ENCODE measurements at places on chromosomes 6 and 20.

DNA sequence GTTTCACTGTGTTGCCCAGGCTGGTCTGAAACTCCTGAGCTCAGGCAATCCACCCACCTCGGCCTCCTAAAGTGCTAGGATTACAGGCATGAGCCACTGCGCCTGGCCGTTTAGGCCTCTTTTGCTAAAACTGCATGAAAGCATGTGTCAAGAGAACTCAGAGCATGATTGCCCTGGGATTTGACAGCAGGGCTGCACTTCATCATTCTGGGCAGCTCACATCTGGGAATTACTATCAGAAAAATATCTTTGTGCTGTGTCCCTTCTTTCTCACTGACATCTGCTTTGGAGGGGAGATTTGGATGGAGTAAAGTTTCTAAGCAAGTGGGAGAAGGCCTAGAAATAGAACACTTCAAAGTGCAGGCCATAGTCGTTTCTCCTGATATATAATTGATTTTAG, 59.6 kb upstream of the EIF2S2 start:
- no peak for DNase-seq

GRCh38 chr6:82693094-82693493, 329.5 kb downstream of the TPBG start:
- DNase-seq = no peak

GRCh38 chr6:52696418-52696817, 25.5 kb downstream of the TMEM14A start:
- DNase-seq = no peak

GRCh38 chr20:44849703-44850102, 35.8 kb upstream of the YWHAB start:
- no peak for DNase-seq

- DNase-seq = no peak
These were observed 280.9 kb downstream of the CDH26 start for GRCh38 chr20:60238992-60239660.

DNA sequence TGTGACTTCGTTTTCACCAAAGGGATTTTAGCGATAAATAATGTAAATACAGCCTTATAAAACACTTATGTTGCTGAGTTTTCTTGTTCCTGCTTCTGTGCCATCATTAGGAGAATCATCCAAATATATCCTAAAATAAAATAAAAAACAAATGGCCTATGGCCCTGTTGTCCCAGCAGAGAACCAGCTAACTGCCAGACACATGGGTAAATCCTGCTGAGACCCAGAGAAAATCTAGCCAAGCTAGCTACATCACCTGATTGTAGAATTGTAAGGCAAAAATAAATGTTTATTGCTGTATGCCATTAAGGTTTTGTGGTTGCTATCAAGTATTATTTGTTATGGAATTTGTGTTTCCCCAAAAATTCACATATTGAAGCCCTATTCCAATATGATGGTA, 631.2 kb upstream of the SYNCRIP start:
- DNase-seq = no peak

DNA sequence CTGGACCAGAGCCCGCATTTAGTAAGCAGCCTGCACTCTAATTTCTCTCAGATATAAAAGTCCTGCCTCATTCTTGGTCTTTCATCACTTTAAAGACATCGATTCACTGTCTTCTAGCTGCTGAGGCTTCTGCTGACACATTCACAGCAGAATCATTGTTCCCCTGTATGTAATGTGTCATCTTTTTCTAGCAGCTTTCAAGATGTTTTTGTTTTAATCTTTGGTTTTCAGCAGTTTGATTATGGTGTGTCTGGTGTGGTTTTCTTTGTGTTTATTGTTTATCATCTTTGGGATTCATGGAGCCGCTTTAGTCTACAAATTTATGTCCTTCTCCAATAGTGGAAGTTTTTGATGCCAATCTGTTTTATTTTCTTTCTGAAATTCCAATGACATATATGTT, 157.3 kb upstream of the STMND1 start:
- peak; percentile 52 for DNase-seq

DNA sequence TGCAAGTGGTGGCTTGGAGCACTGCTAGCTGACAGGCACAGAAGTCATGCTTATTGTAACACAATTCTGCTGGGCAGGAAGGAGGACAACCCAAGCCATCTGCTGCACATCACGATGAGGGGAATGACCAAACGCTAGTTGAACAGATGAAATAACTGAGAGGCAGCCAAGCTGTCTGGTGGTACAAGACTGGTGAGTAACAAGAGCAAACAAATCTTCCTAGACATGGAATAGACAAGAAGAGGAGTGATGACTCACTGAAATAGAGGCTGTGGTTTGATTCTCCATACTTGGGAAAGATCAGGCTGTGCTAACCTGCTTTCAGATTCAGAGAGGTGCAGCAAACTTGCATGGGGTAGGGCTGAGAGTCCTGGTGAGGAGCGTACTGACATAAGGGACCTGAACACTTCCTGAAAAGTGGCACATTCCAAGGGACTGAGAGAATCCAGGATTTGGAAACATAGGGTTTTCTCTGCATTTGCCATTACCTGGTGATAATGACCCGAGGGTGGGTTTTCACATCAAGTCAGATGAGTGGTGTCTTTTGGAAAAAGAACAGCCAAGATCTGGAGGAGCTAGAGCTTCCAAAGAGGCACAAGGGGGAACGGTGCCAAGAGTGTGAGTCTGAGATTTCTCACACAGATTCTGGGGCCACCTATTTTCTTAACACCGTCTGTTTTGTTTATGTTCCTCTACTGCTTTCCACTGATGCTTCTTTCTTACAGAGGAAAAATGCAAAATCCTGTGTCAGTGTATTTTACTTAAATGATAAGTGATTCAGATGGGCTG, 60.0 kb downstream of the PRL start:
- DNase-seq = peak; percentile 99

GRCh38 chr20:61762167-61762710, 303.4 kb downstream of the TAF4 start:
- peak; percentile 9 for DNase-seq

DNA sequence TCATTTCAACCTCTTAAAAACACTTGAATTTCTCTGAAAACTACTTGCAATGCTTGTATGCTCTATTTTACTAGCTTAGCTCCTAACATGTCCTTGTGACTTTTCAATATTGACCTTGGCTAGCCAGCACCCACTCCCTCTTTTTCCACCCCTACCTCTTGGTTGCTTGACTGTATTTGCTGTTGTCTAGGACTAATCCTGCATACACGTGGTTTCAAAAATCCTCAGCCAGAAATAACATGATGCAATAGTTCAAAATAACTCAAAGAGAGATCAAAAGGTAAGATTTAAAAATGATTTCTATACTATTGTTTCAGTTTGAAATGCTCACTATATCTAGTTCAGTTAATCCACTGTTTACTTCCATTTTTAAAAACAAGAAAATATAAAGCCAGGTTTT, 102.3 kb upstream of the TBX18 start:
- DNase-seq = no peak

- peak; percentile 38 for DNase-seq
These were observed 219.8 kb downstream of the LAMA2 start for GRCh38 chr6:129102741-129103140.

DNA sequence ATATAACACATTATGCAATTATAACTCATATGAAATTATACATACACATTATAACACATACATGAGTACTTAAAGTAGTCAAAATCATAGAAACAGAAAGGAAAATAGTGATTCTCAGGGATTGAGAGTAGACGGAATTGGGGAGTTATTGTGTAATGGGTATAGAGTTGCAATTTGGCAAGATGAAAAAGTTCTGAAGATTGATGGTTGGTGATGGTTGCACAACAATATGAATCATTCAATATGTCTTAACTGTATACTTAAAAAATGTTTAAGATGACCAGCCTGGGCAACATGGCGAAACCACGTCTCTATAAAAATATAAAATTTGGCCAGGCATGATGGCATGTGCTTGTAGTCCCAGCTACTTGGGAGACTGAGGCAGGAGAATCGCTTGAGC, 372.7 kb downstream of the CDKAL1 start:
- DNase-seq = peak; percentile 75

DNA sequence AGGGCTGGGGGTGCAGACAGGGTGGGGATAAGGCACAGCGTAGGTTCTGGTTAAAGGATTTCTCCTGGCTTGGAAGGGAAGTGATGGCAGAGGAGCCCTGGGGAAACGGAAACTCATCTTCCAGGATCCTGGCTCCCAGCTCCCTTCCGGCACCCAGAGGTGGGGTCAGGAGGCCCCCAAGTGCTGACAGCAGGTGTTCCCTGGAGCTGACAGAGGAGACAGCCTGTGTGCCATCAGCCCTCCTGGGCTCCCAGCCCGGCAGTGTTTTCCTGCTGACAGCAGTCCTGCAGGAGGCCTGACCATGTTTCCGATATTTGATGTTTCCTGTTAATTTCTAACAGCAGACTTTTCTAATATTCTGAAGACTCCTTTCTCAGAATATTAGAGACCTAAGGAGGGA, 277.3 kb downstream of the TAF4 start:
- DNase-seq = no peak

GRCh38 chr6:45154679-45155078, 173.5 kb upstream of the RUNX2 start:
- no peak for DNase-seq

- DNase-seq = no peak
These were observed 4.5 kb upstream of the SAMHD1 start for GRCh38 chr20:36956016-36956415.

- DNase-seq = peak; percentile 50
These were observed 1.9 kb downstream of the EDN1 start for GRCh38 chr6:12291839-12292604.

GRCh38 chr6:2450546-2450945, 205.1 kb upstream of the GMDS start:
- DNase-seq = no peak

GRCh38 chr6:169450097-169450496, 196.5 kb upstream of the THBS2 start:
- DNase-seq = no peak

DNA sequence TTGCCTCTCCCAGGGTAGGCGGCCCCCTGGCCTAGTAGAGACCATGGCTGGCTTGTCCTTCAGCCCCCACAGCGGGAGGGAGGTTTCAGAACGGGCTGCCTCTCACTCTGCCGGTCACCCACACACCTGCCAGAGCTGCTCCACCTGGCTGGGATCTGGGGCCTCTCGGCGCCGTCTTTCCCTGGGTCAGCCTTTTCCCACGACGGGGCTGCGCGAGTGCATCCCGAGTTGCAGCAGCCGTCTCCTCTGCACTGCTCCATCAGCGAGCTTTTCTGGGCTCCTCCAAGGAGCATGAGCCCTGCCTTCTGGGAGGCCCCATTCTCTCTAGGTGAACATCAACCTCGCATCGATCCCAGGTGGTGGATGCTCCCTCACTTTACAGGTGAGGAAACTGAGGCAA, 15.9 kb upstream of the SPDEF start:
- DNase-seq = no peak

GRCh38 chr6:28824793-28825731, 98.7 kb downstream of the TRIM27 start:
- no peak for DNase-seq

- DNase-seq = peak; percentile 37
These were observed 520.7 kb downstream of the QKI start for GRCh38 chr6:163935158-163935762.

- DNase-seq = peak; percentile 85
These were observed 26.9 kb upstream of the MRPS18A start for GRCh38 chr6:43714311-43715055.

- DNase-seq = no peak
These were observed 57.2 kb upstream of the PCSK2 start for GRCh38 chr20:17169585-17170136.

DNA sequence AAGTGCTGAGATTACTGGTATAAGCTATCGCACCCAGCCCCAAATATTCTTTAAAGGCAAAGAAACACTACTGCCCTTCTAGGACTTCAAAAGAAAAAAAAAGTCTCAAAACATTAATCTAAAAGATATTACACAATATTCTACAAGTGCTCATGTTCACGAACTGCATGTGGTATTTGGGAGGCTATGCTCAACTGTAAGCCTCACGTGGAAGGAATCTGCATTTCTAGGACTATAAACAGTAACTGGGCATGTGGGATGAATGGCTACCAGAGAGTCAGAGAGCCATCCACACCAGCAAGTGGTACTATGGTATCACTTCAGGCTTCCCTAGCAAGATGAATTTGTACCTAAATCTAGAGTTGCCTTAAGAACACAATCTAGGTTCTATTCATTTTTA, 50.0 kb downstream of the FKBP5 start:
- DNase-seq = no peak

GRCh38 chr6:78598966-78599365, 268.4 kb upstream of the IRAK1BP1 start:
- DNase-seq = peak; percentile 100

GRCh38 chr6:161220346-161220745, 53.5 kb downstream of the AGPAT4 start:
- DNase-seq = no peak

- DNase-seq = peak; percentile 24
These were observed 73.4 kb downstream of the FGD2 start for GRCh38 chr6:37078814-37079213.

DNA sequence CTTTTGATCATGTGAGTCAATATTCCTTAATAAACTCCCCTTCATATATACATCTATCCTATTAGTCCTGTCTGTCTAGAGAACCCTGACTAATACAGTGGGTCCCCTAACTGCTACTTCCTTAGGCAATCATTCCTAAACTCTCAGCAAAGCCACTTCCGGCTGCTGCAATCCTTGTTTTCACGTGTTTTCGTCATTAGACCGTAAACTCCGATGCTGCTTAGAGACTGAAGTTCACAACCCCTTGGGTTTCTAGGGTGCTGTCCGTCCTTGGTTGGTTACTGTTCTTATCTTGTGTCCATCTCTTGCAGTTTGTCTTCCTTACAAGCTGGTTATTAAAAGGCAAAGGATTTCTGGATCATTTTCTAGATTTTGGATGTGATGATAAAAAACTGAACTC, 106.4 kb downstream of the GMPR start:
- peak; percentile 66 for DNase-seq

GRCh38 chr6:15969236-15969778, 159.6 kb upstream of the MYLIP start:
- DNase-seq = peak; percentile 38

- no peak for DNase-seq
These were observed 13.9 kb upstream of the SIRPA start for GRCh38 chr20:1881240-1881835.

GRCh38 chr20:45588800-45589199, 9.7 kb upstream of the WFDC8 start:
- DNase-seq = no peak

DNA sequence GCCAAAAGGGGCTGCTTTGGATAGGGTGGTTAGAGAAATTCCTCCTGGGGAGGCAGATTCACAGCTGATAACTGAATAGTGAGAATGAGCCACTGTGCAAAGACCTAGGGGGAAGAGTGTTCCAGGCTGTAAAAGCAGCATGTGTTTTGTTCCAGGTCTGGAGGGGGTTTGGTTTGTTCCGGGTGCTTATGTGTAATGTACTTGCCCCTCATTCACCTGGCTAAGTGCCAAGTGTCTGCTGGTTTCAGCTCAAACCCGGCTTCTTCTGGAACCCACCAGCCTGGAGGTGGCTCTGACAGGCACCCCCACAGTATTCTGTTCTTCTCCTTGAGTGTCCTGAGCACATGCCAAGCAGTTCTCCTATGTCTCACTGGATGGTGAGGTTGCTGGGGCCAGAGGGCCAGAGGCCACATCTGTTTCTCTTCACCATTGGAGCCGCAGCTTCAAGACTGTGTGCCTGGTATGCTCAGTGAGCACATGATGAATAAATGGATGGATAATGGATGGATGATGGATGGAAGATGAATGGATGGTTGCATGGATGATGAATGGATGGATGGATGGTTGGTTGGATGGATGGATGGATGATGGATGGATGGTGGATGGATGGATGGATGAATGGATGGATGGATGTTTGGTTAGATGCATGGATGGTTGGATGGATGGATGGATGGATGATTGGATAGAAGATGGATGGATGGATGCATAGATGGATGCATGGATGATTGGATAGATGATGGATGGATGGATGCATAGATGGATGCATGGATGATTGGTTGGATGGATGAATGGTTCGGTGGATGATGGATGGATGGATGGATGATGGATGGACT, 227.6 kb downstream of the BMP7 start:
- DNase-seq = no peak

Measured in fibroblast of skin of abdomen (primary cell).